ENCODE measurements at places on chromosomes 5 and 9.

DNA sequence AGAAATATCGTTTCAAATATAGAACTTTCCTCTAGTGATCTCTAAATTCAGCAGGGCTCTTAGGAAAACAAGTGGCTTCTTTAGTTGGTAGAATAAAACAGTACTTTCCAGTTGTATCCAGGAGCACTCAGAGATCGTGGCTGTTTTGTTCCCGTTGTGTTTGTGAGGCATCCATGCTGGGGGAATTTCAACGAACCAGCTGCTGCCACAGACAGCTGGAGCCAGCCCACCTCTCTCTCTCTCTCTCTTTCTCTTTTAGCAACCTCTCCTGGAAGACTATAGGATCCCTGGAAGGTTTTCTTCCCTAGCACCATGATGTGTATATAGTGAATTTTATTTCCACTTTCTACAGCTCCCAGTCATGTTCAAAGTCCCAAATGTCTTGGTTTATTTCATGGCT lies 1116.0 kb upstream of the SEMA6A start:
- DNase-seq = no peak

- no peak for DNase-seq
These were observed 83.3 kb downstream of the ICE1 start for GRCh38 chr5:5505815-5506214.

DNA sequence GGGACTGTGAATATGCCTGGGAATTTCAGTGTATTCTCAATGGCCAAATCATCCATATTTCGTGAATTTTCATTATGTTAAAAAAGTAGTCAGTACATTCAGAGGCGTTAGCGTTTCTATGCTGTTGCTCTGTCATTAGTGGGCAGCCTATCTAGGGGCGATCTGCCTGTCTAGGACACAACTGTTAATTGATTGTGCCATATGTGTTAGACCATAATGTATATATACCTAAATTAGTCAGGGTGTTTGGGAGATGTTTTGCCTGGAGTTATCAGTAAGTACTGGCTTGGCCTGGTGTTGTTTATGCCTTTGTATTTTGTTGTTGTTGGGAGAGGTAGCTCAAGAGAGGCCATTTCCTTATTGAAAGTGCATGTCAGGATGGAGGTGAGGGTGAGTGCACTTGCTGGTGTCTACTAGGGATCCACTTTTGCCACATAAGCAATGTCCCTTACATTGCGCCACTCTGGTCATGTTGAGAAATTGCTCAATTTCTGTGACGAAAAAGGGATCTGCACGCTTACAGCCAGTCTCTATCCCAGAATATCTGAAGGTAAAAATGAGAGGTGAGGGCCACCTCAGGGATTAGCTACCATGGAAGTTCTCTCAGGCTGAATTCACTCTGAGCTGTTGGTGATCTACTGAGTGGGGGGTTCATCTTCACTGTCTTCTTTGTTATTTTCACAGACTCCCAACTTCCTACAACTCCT lies 123.3 kb downstream of the ST8SIA4 start:
- no peak for DNase-seq

DNA sequence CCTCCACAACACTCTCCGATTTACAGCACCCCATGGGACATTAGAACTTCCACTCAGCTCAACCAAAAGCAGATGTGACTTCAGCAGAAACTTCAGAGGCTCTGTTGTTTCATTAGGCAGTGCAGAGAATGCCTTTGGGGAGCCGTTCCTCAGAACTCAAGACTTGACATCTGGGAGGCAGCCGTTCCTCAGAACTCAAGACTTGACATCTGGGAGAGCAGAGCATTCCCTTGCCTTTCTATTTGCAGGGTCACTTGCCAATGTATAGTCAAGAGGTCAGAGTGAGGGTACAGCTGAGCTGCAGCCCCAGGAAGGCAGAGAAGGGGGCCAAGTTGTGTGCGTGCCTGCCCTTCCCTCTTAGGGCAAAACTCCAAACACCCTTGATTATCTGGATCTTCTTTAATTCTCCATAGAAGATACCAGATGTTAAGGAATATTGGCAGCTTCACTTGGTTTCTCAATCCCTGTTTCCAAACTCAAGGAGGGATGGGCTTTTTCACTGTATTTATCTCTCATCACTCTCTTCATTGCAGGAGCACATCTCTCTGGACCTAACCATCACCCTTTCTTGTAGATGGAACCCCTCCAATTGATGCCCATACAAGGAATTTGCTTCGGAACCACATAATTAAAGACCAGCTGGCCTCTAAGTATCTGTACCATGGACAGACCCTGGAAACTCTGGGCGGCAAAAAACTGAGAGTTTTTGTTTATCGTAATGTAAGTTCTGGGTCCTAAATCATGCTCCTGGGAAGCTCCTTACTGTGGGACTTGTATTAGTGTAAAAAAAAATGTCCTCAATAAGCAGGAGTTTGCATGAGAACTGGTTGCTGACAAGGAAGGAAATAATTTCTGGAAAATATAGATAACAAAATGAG lies 25.6 kb downstream of the TGFBI start:
- no peak for DNase-seq

GRCh38 chr9:7402334-7403027 lies 397.1 kb downstream of the DMAC1 start:
- DNase-seq = no peak

DNA sequence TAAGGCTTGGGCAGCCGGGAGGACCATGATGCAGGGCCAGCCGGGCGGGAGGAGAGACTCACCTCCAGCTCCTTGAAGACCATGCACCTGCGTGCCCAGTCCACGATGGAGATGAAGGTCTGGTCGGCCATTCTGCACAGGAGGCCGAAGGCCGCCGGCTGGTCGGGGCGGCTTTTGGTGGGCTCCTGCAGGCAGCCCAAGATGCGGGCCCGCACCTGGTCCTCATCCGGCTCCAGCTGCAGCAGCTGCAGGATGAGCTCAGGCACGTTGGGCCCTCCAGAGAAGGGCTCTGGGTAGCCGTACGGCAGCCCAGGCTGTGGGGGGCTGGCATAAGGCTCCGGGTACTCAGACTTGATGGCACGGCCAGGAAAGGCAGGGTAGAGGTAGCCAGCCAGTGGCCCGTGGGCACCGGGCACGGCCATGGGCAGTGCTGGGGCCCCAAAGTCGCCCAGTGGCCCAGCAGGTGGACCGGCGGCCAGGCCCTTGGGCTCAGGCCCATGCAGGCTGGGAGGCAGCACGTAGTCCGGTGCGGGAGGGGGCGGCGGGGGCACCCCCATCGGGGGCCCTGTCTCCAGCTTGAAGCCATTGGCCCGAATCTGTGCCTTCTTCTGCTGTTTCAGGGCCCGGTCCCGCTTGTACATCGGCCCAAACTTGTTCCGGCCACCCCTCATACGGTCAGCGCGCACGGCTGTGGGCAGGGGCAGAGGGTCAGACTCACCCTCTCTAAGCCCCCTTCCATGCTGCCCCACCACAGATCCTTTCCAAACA lies 7.0 kb downstream of the NR5A1 start:
- DNase-seq = no peak

DNA sequence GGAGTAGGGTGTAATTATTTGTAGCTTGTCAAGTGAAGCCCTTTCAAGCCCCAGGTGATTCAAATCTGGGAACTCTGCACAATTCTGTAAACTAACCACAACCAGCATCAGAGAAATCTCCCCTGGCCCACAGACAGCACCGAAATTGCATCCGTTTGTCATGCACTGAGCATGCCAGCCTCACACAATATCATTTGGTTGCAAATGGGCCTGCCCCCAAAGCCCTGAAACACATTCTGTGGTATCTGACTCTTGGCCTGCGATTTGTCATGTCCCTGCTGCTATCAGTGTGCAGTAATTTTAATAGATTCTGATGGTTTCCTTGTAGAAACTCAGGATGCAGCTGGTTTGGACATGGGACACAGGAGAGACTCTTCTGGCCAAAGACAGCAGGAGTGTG lies 35.3 kb downstream of the SNX24 start:
- DNase-seq = peak; percentile 50

GRCh38 chr5:157203417-157203816 lies 22.8 kb downstream of the ITK start:
- DNase-seq = no peak

- DNase-seq = no peak
These were observed 2.9 kb downstream of the ATPSCKMT start for GRCh38 chr5:10246761-10247160.

- no peak for DNase-seq
These were observed 216.5 kb upstream of the NR4A3 start for GRCh38 chr9:99605016-99605743.

DNA sequence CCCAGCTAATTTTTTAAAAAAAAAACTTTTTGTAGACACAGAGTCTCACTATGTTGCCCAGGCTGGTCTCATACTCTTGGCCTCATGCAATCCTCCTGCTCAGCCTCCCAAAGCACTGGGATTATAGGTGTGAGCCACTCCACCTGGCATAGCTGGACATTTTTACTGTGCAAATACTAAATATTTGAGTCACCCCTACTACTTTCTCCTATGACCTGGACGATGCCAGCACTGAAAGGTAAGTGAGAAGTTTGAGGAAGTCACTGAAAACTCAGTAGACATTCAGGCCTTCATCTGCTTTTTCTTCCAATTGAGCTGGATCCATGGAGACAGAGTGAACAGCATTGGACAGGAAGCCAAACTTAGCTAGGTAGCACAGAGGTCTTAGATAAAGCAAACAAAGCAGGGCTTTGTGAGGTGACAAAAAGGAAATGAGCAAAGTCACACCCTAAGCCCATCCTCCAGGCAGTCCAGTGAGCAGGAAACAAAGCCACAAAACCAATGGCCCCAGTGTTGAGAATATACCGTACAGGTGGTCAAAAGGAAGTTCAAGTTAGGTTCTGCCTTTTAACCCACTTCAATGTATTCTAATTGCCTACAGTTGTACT lies 192.6 kb upstream of the RASA1 start:
- DNase-seq = peak; percentile 82

- DNase-seq = no peak
These were observed 79.3 kb downstream of the BRINP1 start for GRCh38 chr9:119289740-119290433.

DNA sequence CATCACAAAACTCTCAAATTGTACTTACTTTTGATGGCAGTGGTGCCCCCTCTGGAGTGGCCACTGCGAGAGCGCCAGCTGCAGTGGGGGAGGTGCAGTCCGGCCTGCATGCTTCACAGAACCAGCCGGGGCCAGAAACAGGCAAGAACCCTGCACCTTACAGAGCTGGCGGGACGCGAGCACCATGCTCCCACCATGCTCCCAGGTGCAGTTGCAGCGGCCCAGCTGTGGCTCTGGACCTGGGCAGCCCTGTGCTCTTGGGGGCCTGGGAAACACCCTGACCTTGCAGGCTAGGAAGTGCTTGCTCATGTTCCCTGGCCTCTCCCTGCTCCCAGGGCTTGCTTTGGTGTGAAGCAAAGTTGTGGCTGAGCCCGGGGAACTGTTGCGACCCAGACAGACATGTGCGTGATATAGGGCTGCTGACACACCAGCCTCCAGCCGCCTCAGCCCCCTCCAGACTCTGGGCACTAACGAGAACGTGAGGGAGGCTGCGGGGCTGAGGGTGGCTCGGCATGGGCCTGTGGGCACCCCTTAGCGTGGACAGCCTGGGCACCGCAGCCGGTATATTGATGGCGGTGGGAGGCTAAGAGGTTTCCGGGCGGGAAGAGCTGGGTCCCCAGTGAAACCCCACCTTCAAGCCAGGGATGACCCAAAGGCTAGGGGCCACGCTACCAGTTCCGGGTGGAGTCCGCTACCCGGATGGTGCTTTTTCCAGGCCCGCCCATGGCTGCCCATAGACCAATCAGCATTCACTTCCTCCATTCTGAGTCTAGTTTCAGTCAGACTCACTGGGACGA lies 1809.9 kb upstream of the ACO1 start:
- DNase-seq = no peak

GRCh38 chr9:106441283-106441682 lies 421.7 kb upstream of the ZNF462 start:
- no peak for DNase-seq

- no peak for DNase-seq
These were observed 132.0 kb downstream of the FAM174A start for GRCh38 chr5:100667161-100667630.

- peak; percentile 73 for DNase-seq
These were observed at the start of gene ZBED3 for GRCh38 chr5:77086689-77087483. Gene ZBED3, minus strand, starts transcription at chr5:77087285. Its CDS starts 9,407 bp downstream, at chr5:77077878.

DNA sequence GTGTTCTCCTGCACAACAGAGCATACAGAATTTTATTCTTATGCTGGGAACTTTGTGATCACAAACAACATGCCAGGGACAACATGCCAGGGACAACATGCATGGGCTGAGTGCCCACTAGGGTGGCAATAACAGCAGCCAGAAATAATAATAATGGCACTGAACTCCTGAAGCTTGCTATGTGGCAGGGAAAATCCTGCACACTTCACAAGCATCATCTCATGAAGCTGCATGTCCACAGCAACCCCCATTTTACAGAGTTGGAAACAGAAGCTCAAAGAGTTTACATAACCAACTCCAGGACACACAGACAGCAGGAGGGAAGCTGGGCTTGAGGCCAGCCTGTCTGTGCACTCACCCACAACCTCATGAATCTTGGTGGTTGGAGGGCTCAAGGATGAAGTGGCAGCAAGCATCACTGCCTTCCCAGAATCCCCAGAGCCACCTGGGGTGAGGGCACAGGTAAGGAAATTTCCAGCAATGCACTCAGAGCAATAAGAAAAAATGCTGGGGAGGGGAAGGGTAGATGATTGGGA lies 111.4 kb downstream of the GABBR2 start:
- no peak for DNase-seq

GRCh38 chr5:7446913-7447312 lies 51.0 kb downstream of the ADCY2 start:
- no peak for DNase-seq

Data from activated CD8-positive, alpha-beta memory T cell treated with anti-CD3 and anti-CD28 coated beads, Interleukin-2, amount 10 ng/mL, durations not matched to agents 7 days and 5 days (primary cell).